Activated naive CD4-positive, alpha-beta T cell treated with anti-CD3 and anti-CD28 coated beads, Interleukin-2, amount 10 ng/mL, durations not matched to agents 7 days and 5 days (primary cell): ENCODE measurements at places on chromosomes 4 and X.

DNA sequence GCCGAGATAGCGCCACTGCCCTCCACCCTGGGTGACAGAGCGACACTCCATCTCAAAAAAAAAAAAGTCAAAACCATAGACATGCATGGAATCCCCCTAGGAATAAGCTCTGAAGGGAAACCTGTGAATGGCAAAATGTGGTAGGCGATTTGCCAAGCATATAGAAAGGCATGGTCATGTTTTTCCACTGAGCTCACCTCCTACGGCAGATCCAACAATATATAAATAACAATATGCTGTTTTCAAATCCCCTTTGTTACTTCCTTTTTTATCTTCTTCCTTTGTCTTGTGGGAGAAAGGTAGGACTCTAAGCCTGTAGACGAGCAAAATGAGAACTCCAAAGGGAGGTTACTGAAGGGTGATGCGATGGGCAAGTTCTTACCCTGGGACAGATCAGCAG lies 219.0 kb downstream of the PALLD start:
- DNase-seq, result no peak

DNA sequence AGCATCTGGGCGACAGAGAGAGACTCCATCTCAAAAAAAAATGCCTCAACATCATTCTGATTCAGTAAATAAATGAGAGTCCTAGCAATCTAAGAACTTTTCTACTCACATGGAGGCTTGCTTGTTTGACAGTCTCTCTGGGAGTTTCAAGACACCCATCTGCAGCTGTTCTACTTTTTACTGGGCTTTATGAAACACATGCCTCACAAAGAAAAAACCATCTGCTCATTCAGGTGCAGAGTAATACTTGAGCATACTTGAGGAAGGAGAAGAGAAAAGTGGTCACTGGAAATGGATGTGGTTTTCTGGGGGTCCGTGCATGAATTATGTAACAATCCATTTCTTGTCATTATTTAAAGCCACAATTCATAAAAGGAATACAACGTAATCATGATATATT lies 87.1 kb upstream of the DDX53 start:
- no peak for DNase-seq

- no peak for DNase-seq
Observed at GRCh38 chr4:37816006-37816405, 10.5 kb upstream of the PGM2 start.

DNA sequence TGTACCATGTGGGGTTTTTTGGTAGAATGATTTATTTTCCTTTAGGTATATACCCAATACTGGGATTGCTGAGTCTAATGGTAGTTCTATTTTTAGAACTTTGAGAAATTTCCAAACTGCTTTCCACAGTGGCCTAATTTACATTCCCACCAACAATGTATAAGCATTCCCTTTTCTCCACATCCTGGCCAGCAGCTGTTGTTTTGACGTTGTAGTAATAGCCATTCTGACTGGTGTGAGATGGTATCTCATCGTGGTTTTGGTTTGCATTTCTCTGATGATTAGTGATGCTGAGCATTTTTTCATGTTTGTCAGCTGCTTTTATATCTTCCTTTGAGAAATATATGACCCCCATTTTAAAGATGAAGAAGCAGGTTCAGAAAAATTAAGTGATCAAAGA lies 153.7 kb downstream of the CBR4 start:
- no peak for DNase-seq

- DNase-seq, result no peak
Observed at GRCh38 chrX:102138064-102138463, 4.2 kb downstream of the TCEAL6 start.

- peak; percentile 25 for DNase-seq
Observed at GRCh38 chr4:102759831-102760644, 730 bp downstream of the MANBA start.

- no peak for DNase-seq
Observed at GRCh38 chr4:188399834-188400233, 260.6 kb downstream of the TRIML1 start.

DNA sequence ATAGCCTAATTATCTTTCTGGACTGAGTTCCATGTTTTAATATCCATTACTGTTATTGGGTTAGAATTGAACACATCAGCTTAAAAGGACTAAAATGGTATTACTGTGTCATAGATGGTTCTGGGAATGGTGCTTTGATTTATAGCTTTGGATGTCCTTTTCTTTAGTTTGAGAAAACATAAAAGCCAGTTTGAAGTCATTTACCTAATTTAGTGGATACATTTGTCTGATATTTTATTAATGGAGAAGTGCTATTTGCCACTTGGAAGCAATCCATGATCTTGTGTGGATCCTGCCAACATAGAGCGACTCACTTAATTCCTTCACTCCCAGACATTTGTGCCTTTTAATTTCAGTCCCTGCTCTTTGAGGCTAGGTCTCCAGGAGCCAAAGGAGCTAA lies 212.4 kb upstream of the PACRGL start:
- no peak for DNase-seq

DNA sequence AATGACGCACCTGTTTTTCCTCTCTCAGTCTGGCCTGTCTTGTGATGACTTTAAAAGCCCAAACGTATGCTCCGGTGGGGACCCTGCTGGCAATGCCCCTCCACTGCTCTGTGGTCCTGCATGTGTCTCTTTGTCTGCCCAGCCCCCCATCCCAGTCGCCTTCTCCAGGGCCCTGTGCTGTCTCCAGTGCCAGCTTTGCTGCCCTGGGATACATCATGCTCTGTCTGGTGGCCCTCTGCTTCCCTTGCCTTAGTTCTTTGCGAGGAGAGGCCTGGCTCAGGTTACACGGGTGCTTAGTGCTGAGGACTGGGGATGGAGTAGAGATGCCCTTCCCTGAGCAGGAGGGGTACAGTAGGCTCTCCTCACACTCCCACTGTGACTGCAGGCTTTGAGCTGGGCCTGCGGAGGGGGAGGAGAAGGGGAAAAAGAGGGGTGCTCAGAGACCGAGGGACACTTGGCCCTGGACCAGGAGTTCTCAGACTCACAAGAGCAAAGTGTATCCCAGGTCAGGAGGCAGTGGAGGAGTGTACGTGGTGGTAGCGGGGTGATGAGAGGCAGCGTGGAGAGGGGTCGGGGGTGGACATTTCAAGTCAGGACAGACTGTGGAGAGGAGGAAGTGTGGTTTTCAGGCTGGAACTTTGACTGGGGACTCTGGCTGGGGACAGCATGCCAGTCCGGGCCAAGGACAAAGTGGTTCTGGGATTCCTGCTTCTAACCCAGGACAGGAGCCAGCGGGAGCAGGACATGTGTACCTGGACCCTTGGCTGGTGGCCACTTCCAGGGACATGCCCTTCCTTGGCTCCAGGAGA lies 2.8 kb downstream of the APLN start:
- no peak for DNase-seq
